NCI-H1436 treated with DMSO at 0.1 percent for 48 hours (cell line): ENCODE measurements at places on chromosomes 6 and 20.

GRCh38 chr6:6453186-6453585 is 132.7 kb upstream of the F13A1 start:
- DNase-seq, result no peak

DNA sequence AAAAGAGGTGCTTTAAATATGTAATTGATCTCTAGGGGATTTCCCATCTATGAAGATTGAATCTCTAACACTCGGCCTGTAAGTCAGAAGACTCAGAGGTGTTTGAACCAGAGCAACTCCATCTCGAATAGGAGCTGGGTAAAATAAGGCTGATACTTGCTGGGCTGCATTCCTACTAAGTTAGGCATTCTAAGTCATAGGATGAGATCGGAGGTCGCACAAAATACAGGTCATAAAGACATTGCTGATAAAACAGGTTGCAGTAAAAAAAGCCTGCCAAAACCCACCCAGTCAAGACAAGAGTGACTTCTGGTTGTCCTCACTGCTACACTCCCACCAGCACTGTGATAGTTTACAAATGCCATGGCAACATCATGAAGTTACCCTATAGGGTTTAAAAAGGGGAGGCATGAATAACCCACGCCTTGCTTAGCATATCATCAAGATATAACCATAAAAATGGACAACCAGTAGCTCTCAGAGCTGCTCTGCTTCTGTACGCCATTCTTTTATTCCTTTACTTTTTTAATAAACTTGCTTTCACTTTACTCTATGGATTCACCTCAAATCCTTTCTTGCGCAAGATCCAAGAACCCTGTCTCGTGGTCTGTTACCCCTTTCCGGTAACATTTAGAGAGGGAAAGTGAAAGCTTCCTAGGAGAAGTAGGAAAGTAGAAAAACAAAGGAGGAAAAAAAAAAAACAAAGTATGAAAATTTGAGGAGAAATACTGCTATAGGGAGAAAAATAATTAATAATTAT is 129.7 kb upstream of the PHACTR1 start:
- DNase-seq, result no peak

- no peak for DNase-seq
Observed at GRCh38 chr6:106477146-106477545, 116.6 kb downstream of the CRYBG1 start.

DNA sequence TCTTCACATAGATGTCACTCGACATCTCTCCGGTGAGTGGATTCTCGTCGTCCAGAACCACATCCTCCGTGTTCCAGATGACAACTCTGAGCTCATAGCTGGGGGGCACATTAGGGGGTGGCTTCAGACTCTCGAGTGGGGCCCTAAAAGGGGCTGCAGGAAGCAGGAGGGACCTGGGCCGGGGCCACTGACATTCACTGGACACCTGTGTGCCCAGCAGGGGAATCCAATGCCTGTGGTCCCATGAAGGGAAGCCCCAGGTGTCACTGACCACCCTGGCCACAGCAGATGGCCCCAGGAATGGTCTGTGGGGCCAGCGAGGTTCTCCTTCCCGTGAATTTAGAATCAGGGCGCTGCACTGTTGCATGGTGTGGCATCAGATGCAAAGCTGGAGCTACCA is 18.7 kb downstream of the ERGIC3 start:
- DNase-seq, result no peak

GRCh38 chr6:11126876-11127275 is 15.4 kb upstream of the ERVFRD-1 start:
- no peak for DNase-seq

DNA sequence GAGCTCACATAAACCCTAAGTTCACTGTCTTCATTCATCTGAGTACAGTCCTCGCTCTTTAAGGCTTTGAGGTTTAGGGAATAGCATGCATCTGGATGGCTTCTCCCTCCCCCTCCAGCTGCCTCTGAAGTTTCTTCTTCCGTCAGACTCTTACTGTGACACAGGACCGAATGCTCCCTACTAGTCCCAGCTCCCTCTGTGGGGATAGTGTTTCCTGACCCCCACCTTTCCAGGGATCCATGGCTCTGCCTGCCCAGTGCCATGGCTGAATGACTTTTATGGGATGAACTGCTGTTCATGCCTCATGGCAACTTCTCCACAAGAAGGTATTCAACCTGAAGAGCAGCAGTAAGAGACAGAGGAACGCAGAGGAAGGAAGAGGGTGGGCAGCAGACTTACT is 79.8 kb upstream of the EMILIN3 start:
- no peak for DNase-seq

DNA sequence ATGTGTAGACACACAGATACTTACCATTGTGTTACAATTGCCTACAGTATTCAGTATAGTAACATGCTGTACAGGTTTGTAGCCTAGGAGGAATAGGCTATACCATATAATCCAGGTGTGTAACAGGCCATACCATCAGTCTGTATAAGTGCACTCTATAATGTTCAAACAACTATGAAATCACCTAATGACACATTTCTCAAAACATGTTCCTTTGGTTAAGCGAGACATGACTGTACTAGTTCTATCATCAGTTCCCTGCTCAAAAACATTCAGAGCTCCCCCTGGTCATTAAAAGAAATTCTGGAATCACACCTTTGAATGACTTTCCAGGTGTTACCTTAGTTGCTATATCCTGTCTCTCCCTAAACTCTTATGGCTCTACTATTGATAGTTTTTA is 70.4 kb upstream of the SLC2A12 start:
- DNase-seq, result no peak

GRCh38 chr6:32807020-32807580 is 9.7 kb downstream of the HLA-DOB start:
- DNase-seq, result no peak

GRCh38 chr20:20034486-20034885 is 17.3 kb downstream of the NAA20 start:
- no peak for DNase-seq

DNA sequence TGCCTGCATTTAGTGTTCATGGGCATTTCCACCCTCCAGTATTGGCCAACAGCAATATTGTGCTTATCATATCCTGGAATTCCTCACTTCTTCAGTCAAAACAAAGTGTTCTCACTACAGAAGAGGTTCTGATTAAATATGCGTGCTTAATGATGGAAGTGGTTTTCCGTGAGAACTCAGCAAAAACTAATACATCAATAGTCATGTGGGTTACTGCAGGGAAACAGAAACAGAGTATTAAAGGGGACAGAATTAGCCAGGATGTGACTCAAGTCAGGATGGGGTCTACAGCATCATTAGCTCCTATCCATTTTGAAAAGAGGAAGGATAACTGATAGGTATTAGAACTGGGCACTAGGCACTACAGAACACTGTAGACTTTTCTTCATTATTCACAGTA is 384.6 kb downstream of the CDKAL1 start:
- no peak for DNase-seq

DNA sequence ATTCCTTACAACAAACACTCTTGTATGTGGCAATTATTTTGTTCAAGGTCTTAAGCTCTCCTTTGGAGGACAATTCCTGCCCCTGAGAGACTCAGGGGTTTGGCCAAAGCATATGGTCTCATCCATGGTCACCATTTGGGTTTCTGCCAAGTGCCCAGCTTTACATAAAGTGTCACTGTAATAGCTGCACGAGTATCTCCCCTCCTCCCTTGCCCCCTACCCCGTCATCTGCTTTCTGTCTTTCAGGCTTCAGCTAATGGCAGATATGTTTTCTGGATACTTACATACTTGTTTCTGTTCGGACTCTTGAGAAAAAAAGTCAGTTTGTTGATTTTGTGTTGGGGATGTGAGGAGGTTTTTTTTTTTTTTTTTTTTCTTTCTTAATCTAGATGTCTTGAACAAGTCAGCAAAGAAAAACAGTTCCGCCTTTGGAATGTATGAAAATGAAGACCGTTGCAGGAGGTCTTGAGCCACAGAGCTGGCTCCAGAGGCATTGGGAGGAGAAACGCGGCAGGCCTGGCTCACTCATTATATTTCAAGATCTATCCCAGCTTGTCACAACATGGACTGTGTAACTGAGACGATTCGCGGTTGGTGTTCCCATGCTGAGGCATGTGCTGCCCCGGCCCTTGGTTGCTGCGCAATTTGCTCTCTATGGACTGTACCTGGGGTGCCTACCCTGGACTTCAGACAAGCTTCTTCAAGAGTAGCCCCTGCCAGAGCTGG is 32.6 kb upstream of the STX16 start:
- no peak for DNase-seq

DNA sequence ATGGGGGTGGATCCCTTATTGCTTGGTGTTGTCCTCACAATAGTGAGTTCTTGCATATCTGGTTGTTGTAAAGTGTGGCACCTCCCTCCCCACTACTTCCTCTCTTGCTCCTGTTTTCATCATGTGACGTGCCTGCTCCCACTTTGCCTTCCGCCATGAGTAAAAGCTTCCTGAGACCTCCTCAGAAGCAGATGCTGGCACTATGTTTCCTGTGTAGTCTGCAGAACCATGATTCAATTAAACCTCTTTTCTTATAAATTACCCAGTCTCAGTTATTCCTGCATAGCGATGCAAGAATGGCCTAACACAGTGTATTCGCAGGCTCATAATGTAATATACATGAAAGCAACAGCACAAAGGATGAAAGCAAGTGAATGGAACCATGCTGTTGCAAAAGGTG is 28.4 kb upstream of the ANKRD60 start:
- DNase-seq, result no peak

- DNase-seq, result no peak
Observed at GRCh38 chr20:62768551-62769287, 27.6 kb upstream of the MRGBP start.

DNA sequence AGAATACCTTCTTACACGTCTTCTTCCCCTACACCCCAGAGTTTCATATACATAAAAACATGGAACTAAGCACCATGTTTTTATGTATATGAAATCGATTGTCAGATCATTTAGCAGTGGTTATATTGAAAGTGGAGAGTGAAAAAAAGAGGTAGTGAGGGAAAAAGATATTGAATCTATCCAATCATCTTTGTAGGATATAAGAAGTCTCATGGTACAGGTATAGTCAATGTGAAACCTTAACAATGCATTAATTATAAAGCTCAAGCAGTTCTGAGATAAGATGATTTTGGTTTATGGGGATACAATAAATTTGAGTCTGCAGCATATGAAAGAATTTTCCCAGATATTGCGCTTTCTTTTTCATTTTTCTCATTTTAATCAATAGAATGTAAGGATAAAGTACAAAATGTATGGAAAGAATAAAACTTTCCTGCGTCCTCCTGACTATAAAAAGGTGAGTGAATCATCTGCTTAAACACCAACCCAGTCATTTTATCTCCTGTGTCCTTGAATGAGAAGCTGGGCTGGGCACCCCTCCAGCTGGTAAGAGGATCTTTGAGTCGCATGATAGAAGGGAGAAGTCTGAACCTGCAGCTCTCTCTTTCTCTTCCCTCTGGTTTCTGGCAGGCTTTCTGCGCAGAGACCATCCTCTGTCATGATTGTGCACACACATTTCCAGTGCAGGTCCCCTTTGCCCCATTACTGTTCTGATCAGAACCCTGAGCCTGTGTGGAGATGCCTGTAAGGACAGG is 28.1 kb upstream of the AKIRIN2 start:
- no peak for DNase-seq

- peak; percentile 85 for DNase-seq
Observed at GRCh38 chr20:18793625-18794427, 19.8 kb upstream of the SCP2D1 start.

DNA sequence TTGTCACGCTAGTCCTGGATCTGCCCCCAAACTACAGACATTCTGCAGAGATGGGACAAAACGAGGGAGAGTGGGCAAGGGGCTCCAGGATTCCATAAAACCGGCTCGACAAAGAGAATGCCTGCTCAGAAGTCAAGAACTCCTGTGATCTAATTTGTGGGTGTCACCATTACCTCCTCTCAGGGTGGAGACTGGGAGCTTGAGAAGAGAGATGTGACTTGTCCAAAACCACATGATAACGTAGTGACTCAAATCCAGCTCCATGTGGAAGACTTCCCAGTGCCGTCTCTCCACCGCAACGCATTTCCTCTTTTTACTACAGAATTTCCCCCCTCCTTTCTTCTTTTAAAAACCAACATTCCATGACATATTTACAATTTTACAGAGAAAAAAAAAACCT is 44.3 kb downstream of the TRERF1 start:
- DNase-seq, result no peak

DNA sequence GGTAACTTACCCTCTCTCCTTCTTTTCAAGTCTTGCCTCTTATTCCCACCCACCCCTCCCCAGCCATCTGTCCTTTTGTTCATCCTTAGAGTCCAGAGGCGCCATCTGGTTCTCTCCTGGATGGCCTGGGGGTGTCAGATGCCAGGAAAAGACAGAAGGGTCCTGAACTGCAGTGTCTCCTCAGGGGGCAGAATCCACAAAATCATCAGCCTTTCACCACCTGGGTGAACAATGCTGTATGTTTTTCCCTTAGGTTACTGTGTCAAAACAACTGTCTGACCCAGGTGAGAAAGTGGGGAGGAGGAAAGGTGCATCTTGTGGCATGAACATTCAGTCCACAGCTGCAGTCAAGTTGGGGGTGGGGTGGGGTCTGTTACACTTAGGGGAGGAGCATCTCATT is 47.9 kb upstream of the FYN start:
- DNase-seq, result no peak

- DNase-seq, result no peak
Observed at GRCh38 chr20:39081255-39081654, 119.1 kb downstream of the DHX35 start.

DNA sequence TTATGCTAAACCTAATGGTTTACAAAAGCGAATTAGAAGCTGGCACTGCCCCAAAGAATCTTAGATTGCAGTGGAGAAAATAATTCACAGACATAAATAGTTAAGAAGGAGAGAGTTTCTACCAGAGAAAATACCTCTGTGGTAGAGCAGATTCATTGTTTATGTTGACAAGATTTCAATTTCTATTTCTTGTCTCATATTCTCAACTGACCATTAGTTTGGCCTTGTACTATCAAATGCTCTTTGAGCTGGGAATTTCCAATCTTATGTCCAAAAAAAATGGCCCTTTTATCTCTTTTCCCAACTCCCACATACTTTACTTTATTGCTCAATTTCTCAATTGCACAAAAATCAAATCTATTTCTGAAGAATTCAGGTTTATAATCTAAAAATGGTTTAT is 804.1 kb upstream of the CITED2 start:
- DNase-seq, result no peak

GRCh38 chr20:15406072-15406471 is 1068.7 kb upstream of the FLRT3 start:
- DNase-seq, result no peak

GRCh38 chr6:107198631-107199416 is 83.5 kb upstream of the BEND3 start:
- DNase-seq, result no peak

DNA sequence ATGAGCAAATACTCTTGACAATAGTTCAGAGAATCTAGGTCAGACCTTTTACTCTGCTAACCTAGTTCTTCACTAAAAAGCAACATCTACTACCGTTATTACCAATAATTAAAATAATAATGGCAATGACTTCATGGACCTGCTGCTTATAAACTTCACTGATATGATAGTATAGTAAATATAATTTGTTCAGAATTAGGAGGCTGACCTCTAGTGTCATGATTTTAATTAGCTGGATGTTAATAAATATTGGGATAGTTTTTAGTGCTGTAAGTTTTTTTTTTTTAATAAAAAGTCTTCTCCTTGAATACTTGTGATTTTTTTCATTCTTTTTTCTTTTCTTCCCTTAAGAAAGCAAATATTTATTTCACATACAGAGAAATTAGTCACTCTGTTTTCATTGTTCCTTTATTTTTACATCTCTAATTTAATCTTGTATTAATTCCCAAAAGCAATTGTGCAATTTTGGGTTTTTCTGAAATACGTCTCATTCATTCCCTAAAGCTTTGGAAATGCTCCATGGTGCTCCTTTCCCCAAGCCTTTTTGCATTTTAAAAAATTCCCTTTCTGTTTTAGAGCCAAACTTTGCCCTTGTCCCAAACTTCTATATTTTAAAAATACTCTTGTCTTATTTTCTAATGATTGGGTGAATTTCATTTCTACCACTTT is 46.6 kb upstream of the UST start:
- DNase-seq, result no peak

GRCh38 chr6:31383149-31383548 is 20.2 kb upstream of the MICA start:
- DNase-seq, result no peak
